ENCODE measurements at places on chromosomes 13 and 19. TPM values are rescaled to one million over a fixed set of nuclear protein-coding genes. Genes with fewer than 3 reads are reported as not detected.

Gene MEF2B
- total RNA-seq = 0.98 TPM

GRCh38 chr19:5478241-5478924 is 23.2 kb downstream of the ZNRF4 start:
- H3K27ac ChIP-seq = no peak overlapping the region
- no peaks in the 10 kb centered on the region for H3K36me3 ChIP-seq
- DNase-seq = no peak
- no peak overlapping the region for H3K4me3 ChIP-seq
- no peaks in the 10 kb centered on the region for H3K4me1 ChIP-seq
- peaks cover 29% of the 10 kb centered on the region for H3K27me3 ChIP-seq

DNA sequence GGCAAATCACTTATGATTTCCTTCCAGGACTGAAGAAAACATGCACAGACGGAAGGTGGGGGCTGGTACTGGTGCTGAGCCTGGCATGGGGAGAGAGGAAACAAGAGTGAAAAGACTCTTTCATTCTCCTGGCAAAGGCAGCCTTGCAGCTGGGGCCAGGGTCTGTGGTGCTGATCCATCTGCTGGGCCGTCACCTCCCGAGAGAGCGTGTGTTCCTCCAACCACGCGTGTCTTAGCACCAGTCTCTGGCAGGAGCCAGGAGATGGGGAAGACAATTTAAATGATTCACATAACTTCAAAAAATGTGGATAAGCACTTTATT is 23.9 kb upstream of the SPART start:
- H3K4me3 ChIP-seq = no peak overlapping the region
- H3K4me1 ChIP-seq = peaks cover 15% of the 10 kb centered on the region
- H3K27ac ChIP-seq = peak overlapping the region; percentile 78
- H3K27me3 ChIP-seq = no peaks in the 10 kb centered on the region
- H3K36me3 ChIP-seq = no peaks in the 10 kb centered on the region

- H3K27ac ChIP-seq = no peak overlapping the region
- no peaks in the 10 kb centered on the region for H3K36me3 ChIP-seq
- no peaks in the 10 kb centered on the region for H3K27me3 ChIP-seq
- peaks cover 44% of the 10 kb centered on the region for H3K4me1 ChIP-seq
Observed at GRCh38 chr13:35718084-35718483, 241.6 kb upstream of the MAB21L1 start.

Gene SHISA2
- total RNA-seq = 96.6 TPM

DNA sequence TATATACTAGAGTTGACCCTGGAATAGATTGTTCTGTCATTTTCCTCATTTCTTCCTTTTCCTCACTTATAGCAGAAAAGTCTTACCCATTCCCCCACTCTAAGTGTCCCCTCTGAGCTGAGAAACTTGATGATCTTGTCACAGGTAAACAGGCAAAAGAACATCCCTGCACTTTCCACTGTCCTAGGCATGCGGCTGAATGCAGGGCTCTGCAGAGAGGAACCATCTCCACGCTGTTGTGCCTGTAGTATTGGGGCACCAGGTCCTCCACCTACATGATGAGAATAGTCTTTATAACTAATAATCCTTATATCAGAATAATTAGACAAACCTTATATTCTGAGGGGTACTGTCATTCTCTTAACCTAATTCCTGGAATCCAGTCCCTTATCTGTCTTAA is 211.3 kb downstream of the RBM26 start:
- H3K27ac ChIP-seq = no peak overlapping the region
- H3K4me1 ChIP-seq = no peaks in the 10 kb centered on the region
- no peak for DNase-seq
- H3K36me3 ChIP-seq = no peaks in the 10 kb centered on the region
- no peaks in the 10 kb centered on the region for H3K27me3 ChIP-seq
- H3K4me3 ChIP-seq = no peak overlapping the region

GRCh38 chr13:32850316-32851052 is 165.7 kb upstream of the KL start:
- H3K4me1 ChIP-seq = peaks cover 34% of the 10 kb centered on the region
- peak; percentile 67 for DNase-seq
- H3K36me3 ChIP-seq = no peaks in the 10 kb centered on the region
- no peak overlapping the region for H3K4me3 ChIP-seq

Gene SLC17A7
- total RNA-seq = 0.53 TPM

Gene TUBB4A
- total RNA-seq = 0.18 TPM

- no peaks in the 10 kb centered on the region for H3K36me3 ChIP-seq
- no peak overlapping the region for H3K4me3 ChIP-seq
- DNase-seq = no peak
- H3K27me3 ChIP-seq = no peaks in the 10 kb centered on the region
- H3K4me1 ChIP-seq = no peaks in the 10 kb centered on the region
Observed at GRCh38 chr13:61138857-61139256, 276.8 kb downstream of the PCDH20 start.

Gene PSG4
- total RNA-seq = 1.3 TPM

DNA sequence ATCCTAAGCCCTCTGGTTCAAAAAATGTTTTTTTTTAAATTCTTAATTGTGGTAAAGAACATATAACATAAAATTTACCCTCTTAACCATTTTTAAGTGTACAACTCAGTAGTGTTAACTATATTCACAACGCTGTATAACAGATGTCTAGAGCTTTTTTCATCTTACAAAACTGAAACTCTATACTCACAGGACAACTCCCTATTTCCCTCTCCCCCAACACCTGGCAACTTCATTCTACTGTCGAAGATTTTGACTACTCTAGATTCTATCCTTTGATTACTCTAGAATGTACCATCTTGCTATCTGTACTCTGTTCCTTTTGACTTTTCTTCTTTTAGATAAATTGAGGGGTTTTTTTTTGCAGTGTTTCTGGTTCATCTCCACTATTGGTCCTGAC is 200.4 kb downstream of the KLF12 start:
- no peaks in the 10 kb centered on the region for H3K36me3 ChIP-seq
- no peak overlapping the region for H3K4me3 ChIP-seq
- peaks cover 5% of the 10 kb centered on the region for H3K4me1 ChIP-seq

DNA sequence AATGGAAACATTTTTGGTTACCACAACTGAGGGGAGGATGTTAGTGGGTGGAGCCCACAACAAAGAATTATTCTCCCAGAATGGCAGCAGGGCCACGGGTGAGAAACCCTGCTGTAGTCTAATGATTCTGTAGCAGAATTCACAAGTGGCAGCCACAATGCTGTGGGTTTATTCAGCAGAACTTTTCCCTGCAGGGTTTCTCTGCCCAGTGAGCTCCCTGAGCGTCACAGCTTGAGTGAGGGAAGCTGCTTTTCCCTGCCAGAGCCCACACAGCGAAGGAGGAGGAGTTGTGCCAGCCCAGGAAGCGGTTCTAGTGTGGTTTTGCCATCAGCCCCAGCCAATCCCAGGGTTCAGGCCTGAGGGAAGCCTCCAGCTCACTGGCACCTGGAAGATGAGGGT is 4.4 kb downstream of the ATP12A start:
- H3K36me3 ChIP-seq = no peaks in the 10 kb centered on the region
- peaks cover 9% of the 10 kb centered on the region for H3K4me1 ChIP-seq
- H3K27ac ChIP-seq = no peak overlapping the region
- DNase-seq = no peak
- H3K27me3 ChIP-seq = peaks cover 26% of the 10 kb centered on the region

- H3K36me3 ChIP-seq = peaks cover 7% of the 10 kb centered on the region
- H3K4me1 ChIP-seq = no peaks in the 10 kb centered on the region
- peak within 1 kb of the TSS; percentile 3 for H3K27ac ChIP-seq
- DNase-seq = no peak
- peaks cover 27% of the 10 kb centered on the region for H3K27me3 ChIP-seq
Observed at GRCh38 chr19:7636691-7637373, at the start of gene STXBP2. Gene STXBP2 (plus strand): TSS chr19:7637110. CDS start chr19:7637150, 40 bp downstream.

DNA sequence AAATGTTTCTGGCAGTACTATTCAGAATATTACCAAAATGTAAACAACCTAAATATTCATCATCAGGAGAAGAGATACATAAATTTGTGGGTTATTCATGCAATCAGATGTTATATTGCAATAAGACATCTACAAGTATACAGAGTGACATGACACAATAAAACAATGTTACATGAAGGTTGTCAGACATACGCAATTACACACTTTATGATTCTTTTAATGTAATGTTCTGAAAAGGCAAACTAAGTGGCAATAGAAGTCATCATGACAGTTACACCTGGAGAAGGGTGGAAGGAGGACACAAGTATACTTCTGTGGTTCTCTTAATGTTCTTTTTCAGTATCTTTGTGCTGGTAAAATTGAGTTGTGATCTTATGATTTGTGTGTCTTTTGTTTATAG is 95.8 kb upstream of the PRR20A start:
- no peaks in the 10 kb centered on the region for H3K27me3 ChIP-seq
- H3K4me3 ChIP-seq = no peak overlapping the region
- no peak overlapping the region for H3K27ac ChIP-seq
- no peaks in the 10 kb centered on the region for H3K4me1 ChIP-seq

Gene ZNF43
- 16.7 TPM for total RNA-seq

GRCh38 chr13:67303661-67304333 is 73.7 kb upstream of the PCDH9 start:
- no peak for DNase-seq
- no peaks in the 10 kb centered on the region for H3K27me3 ChIP-seq

DNA sequence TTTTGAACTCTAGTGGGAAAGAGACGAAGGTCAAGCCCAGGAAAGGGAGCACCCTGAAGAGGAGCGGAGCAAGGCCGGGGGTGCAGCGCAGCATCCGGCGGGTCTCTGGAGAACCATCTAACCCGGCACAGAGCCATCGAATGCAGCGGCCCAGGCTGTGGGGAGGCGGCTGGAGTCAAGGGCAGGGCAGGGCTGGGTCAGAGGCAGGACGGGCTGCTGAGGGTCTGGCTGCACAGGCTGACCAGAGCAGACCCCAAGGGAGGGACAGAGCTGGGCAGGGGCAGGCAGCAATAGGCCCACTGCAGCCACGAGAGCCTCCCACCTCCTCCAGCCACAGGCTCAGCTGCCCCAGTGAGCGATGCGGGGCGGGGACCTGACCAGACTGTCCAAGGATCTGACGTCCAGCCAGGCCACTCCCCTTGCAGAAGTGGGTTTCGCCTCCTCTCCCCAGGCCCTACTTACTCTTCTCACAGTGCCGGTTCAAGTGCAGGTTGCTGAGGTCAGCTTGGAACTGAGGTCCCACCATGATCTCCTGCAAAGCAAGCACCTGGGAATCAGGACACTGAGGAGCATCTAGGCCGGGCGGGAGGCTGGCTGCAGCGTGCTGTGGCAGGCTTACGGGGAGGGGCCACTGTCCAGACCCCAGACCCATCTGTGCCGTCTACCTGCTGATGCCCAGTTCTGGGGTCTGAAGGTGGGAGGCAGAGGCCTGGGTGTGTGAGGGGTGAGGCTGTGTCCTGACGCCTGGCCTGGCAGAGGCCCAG is 19.2 kb downstream of the MIER2 start:
- no peaks in the 10 kb centered on the region for H3K27me3 ChIP-seq
- DNase-seq = no peak
- no peak overlapping the region for H3K4me3 ChIP-seq
- H3K4me1 ChIP-seq = no peaks in the 10 kb centered on the region
- peaks cover 88% of the 10 kb centered on the region for H3K36me3 ChIP-seq

DNA sequence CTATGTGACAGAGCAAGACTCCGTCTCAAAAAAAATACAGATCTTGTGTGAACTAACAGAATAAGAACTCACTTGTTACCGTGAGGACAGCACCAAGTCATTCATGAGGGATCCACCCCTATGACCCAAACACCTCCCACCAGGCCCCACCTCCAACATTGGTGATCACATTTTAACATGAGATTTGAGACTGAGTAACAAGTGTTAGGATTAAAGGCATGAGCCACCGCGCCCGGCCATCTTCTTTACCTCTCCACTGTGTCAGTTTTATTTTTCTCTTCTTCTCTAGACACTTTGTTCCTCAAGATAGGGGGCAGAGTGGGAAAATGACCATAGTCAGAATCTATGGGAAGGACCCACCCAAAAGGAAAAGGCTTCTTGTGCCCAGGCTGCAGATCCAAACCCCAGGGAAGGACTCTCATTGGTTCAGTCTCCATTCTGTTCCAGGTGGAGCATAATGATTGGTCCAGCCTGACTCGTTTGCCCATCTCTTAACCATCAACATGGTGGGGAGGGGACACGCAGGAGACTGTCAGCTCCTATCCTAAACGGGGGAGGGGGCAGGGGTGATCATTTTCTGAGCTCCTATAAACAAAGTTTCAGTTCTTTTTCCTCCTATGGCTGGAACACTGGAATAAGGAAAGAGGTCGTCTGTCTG is 1.3 kb upstream of the CALM3 start:
- H3K36me3 ChIP-seq = no peaks in the 10 kb centered on the region
- H3K4me1 ChIP-seq = peaks cover 32% of the 10 kb centered on the region
- DNase-seq = no peak
- H3K27me3 ChIP-seq = no peaks in the 10 kb centered on the region
- peak overlapping the region; percentile 100 for H3K4me3 ChIP-seq

Gene MYO16
- 21.6 TPM for total RNA-seq

Gene NLRP9
- total RNA-seq = not detected

- no peak for DNase-seq
- H3K4me1 ChIP-seq = peaks cover 22% of the 10 kb centered on the region
- H3K36me3 ChIP-seq = no peaks in the 10 kb centered on the region
Observed at GRCh38 chr13:114161028-114161556, 18.0 kb upstream of the CFAP97D2 start.

DNA sequence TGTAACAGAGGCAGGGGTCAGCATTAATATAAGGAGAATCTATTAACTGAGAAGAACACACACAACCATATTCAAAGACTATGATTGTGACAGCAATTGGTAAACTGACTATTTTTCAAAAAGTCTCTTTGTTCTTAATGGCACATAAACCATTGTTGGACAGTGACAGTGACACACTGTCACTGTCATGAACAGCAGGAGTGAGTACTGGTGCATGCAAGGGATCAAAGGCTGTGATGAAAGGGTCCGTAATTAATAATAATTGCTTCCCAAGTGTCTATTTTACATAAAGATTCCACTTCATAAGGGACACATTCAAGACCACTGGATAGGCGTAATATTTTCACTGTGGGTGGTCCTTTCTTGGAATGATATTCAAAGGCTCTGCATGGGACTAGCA is 50.7 kb downstream of the LHFPL6 start:
- no peak overlapping the region for H3K27ac ChIP-seq
- no peaks in the 10 kb centered on the region for H3K36me3 ChIP-seq
- H3K4me1 ChIP-seq = peaks cover 9% of the 10 kb centered on the region
- H3K4me3 ChIP-seq = no peak overlapping the region
- DNase-seq = no peak
- no peaks in the 10 kb centered on the region for H3K27me3 ChIP-seq

- peaks cover 17% of the 10 kb centered on the region for H3K4me1 ChIP-seq
- peak; percentile 54 for DNase-seq
Observed at GRCh38 chr19:32652894-32653598, 21.9 kb downstream of the ANKRD27 start.

Gene PDX1
- total RNA-seq = not detected

GRCh38 chr19:12648088-12648487 is 18.5 kb downstream of the MAN2B1 start:
- no peak for DNase-seq
- peaks cover 13% of the 10 kb centered on the region for H3K4me1 ChIP-seq
- no peaks in the 10 kb centered on the region for H3K36me3 ChIP-seq
- H3K4me3 ChIP-seq = peak overlapping the region; percentile 0

Gene GJB2
- 1.3 TPM for total RNA-seq

GRCh38 chr19:51607920-51608562 is 22.2 kb downstream of the SIGLEC5 start:
- peak; percentile 69 for DNase-seq
- no peaks in the 10 kb centered on the region for H3K36me3 ChIP-seq

- peaks cover under 1% of the 10 kb centered on the region for H3K36me3 ChIP-seq
- peaks cover 32% of the 10 kb centered on the region for H3K27me3 ChIP-seq
- peak; percentile 39 for DNase-seq
- H3K4me1 ChIP-seq = peaks cover 32% of the 10 kb centered on the region
Observed at GRCh38 chr19:11382898-11383705, 1.0 kb downstream of the EPOR start.

GRCh38 chr19:47266401-47266941 is 8.2 kb upstream of the INAFM1 start:
- no peak overlapping the region for H3K4me3 ChIP-seq
- H3K36me3 ChIP-seq = peaks cover 76% of the 10 kb centered on the region
- DNase-seq = no peak
- no peak overlapping the region for H3K27ac ChIP-seq
- no peaks in the 10 kb centered on the region for H3K27me3 ChIP-seq

Gene CCDC122
- 2.8 TPM for total RNA-seq

Gene NXNL1
- total RNA-seq = not detected

Gene MICU2
- 64.4 TPM for total RNA-seq

Gene JAK3
- 1.5 TPM for total RNA-seq

All from muscle of leg (tissue), 16 donors.